Fibroblast of gingiva (primary cell): ENCODE measurements at places on chromosomes 5 and 9.

- DNase-seq: no peak
These were observed 31.9 kb upstream of the MIER3 start for GRCh38 chr5:56983593-56984361.

DNA sequence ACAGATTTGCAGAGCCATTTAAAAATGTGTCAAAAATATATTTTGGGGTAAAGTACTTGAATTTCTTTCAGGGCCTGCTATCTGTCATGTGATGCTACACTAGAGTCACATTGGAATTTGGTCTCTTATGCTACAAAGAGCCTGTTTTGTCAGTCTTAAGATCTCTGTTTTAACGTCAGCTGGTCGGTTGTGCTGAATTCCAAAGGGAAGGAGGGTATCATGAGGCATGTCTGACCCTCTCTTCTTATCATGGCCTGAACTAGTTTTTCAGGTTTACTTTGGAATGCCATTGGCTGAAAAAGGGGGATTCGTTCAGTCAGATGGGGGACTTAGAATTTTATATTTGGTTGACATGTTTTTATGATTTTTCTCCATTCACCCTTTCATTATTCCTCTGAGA is 290.6 kb downstream of the CD180 start:
- no peak for DNase-seq

GRCh38 chr9:129458155-129458661 is 162.7 kb downstream of the C9orf50 start:
- peak; percentile 38 for DNase-seq

DNA sequence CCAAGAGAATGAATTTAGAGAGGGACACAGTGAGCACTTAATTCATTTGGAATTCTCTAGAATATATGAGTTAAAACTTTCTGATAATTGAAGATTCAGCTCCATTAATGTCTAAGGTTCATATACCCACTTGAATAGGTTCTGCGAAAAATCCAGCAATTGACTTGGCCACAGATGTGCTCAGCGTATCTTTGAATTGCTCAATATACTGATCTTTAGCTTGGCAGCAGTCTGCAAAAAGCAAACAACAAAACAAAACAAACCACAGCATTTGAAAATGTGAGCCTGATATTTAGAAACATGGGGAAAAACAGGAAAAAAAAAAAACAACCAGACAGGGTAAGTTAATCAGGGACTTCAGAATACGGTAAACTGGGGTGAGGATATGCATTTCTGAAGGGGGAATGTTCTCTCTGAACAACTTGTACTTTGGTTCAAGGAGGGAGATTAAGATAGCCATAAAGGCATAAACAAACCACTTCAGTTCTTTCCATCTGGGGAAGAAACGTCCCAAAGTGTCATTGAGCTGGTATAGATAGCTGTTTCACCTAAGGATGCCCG is 21.4 kb downstream of the AGXT2 start:
- DNase-seq: peak; percentile 30

- DNase-seq: no peak
These were observed 42.4 kb upstream of the MACIR start for GRCh38 chr5:103216137-103216536.

- DNase-seq: no peak
These were observed 250.1 kb downstream of the GADD45G start for GRCh38 chr9:89854715-89855475.

DNA sequence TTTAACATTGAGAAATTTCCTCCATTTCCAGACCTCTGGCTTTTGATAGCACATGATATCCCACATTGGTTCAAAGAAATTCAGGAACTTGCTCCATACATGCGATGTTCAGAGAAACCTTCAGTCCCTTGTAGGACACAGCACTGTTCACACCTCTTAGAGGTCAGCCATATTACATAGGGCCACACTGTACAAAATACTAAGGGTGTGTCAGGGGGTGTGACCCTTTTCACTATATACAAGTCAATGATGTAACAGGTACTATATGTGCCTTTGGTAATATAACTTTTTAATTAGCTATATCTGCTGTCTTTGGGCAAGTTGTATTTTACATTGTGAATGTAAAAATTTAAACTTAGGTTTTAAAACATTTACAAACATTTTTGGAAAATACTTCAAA is 505.5 kb downstream of the ENC1 start:
- DNase-seq: no peak

GRCh38 chr5:80128141-80128540 is 93.0 kb downstream of the THBS4 start:
- no peak for DNase-seq

- no peak for DNase-seq
These were observed 573.1 kb upstream of the KLF4 start for GRCh38 chr9:108062680-108063079.

- peak; percentile 10 for DNase-seq
These were observed 99.5 kb upstream of the FBXL17 start for GRCh38 chr5:108481355-108481931.

DNA sequence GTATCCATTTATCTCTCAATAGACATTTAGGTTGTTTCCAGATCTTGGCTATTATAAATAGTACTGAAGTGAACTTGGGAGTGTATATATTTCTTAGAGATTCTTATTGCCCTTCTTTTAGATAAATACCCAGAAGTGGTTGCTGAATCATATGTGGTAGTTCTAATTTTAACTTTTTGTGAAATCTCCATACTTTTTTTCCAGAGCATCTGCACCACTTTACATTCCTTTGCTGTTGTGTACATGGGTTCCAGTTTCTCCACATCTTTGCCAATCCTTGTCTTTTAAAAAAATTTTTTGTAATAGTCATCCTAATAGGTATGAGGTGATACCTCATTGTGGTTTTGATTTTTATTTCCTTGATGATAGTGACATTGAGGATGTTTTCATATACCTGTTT is 303.7 kb downstream of the CCDC171 start:
- DNase-seq: peak; percentile 54

DNA sequence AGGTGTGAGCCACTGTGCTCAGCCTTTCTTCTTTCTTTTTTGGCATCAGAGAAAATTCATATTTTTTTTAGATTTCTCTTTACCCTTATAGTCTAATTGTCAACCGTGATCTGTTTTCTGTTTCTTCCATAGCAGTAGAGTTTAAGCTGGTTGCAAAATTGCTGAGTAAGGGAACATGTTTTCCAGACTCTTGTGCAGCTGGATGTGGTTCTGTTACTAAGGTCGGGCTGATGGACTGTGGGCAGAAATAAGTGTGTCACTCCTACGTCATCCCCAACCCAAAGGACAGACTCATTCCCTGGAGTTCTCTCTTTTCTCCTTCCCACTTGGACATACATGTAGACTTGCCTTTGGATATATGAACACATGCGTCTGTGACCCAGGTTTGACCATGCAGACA is 64.1 kb upstream of the GOLM1 start:
- DNase-seq: no peak

GRCh38 chr5:132499440-132500243 is 9.1 kb upstream of the IRF1 start:
- DNase-seq: no peak

GRCh38 chr9:13975611-13976290 is 338.2 kb downstream of the NFIB start:
- DNase-seq: no peak

- no peak for DNase-seq
These were observed 26.2 kb downstream of the HMGXB3 start for GRCh38 chr5:150026682-150027172.

GRCh38 chr5:160460377-160461049 is 38.9 kb downstream of the PTTG1 start:
- DNase-seq: no peak

DNA sequence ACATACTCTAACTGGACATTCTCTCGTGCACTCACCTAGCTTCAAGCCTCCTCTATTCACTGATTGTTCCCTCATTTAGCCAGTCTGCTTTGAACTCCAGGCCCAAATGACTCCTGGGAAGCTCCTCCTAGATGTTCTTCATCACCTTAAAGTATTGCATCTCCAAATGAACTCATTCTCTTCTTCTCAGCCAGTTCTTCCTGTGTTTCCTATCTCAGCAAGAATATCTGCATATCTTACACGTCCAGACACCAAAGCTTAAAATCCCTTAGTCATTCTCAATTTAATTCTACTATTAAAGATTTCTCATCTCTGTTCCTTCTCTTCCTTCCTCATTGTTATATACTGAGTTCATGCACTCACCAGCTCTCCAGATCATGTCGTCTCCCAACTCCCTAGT is 118.6 kb upstream of the DAB2 start:
- no peak for DNase-seq

DNA sequence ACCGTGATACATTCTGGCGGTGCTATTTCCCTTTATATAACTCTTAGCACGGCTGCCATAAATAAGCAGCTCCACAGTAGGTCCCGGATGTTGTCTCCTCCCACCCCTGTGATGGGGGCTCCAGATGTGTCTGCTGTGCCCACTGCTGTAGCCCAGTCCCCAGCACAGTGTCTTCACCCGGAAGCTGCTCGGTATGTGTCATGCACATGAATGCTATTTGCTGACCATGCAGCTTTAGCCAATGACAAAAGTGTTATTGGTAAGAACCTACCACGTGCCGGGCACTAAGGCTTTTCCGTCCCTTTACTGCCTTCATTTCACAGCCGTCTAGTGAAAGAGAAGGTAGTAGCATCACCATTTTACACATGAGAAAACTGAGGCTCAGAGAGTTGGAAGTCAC is 20.2 kb downstream of the HRH2 start:
- DNase-seq: no peak

DNA sequence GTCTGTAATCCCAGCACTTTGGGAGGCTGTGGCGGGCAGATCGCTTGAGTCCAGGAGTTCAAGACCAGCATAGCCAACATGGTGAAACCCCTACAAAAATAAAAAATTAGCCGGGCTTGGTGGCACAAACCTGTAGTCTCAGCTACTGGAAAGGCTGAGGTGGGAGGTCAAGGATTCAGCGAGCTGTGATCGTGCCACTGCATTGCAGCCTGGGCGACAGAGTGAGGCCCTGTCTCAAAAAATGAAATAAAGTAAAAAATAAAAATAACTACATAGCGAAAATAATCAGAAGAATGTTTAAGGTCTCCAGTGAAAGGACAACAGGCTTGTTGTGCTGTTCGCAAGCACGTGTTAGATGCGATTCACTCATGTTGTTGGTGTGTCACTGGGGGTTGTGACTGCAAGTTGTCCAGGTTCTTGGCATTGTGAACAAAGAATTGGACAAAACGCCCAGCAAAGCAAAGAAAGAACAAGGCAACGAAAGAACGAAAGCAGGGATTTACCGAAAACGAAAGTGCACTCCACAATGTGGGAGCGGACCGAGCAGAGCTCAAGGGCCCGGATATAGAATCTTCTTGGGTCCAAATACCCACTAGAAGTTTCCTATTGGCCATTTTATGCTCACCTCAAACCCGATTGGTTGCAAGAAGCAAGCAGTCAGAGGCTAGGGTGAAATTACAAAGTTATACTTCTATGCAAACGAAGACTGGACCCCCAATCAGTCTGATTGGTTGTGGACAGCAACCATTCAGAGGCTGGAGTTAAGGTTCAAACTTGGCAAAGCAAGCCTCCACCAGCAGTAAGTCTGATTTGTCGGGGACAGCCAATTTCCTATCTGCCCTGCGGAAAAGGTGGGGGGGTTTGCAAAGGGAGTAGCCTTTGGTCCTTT is 844 bp upstream of the MCCC2 start:
- DNase-seq: peak; percentile 52

DNA sequence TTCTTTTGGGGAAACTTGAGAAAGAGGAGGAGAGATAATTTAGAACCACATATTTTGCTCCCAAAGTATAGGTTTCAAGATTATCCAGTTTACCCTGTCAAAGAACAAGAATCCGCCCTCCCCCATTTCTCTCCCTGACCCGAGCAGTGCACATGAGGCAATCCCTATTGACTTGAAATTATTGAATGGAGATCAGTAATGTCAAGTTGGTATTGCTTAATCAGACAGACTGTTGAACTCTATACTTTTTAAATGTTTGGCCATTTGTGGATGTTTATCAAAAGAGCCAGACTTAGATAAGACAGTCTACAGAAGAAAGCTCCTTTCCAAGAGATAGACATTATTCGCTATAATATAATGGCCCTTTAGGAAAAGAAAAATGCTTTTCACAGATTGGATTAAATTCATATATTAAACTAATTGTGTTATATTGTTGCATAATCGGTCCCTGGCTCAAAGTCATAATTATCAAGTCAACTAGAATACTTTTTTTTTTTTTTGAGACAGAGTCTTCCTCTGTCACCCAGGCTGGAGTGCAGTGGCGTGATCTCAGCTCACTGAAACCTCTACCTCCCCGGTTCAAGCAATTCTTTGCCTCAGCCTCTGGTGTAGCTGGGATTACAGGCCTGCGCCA is 5.3 kb downstream of the SLC25A25 start:
- peak; percentile 79 for DNase-seq
